CD8-positive, alpha-beta memory T cell (primary cell): ENCODE measurements at places on chromosomes 2 and 18. TPM values are rescaled to one million over a fixed set of nuclear protein-coding genes. Genes with fewer than 3 reads are reported as not detected.

- no peak for DNase-seq
Measured at GRCh38 chr2:67524213-67524612, 127.1 kb downstream of the ETAA1 start.

The TUBA4B gene
- not detected for total RNA-seq

- no peak for DNase-seq
Measured at GRCh38 chr18:69949538-69949936, 1.9 kb upstream of the CD226 start.

DNA sequence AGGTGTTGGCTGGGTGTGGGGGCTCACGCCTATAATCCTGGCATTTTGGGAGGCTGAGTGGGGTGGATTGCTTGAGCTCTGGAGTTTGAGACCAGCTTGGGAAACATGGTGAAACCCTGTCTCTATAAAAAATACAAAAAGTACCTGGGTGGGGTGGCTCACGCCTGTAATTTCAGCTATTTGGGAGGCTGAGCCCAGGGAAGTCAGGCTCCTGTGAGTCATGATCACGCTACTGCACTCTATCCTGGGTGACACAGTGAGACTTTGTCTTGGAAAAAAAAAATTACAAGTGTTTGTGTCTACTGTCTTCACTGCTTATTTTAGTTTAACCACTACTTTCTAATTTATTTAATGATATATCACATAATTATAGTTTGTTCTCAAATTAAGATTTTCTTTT, 62.7 kb upstream of the DOCK10 start:
- DNase-seq: no peak

The CDH19 gene
- not detected for total RNA-seq

DNA sequence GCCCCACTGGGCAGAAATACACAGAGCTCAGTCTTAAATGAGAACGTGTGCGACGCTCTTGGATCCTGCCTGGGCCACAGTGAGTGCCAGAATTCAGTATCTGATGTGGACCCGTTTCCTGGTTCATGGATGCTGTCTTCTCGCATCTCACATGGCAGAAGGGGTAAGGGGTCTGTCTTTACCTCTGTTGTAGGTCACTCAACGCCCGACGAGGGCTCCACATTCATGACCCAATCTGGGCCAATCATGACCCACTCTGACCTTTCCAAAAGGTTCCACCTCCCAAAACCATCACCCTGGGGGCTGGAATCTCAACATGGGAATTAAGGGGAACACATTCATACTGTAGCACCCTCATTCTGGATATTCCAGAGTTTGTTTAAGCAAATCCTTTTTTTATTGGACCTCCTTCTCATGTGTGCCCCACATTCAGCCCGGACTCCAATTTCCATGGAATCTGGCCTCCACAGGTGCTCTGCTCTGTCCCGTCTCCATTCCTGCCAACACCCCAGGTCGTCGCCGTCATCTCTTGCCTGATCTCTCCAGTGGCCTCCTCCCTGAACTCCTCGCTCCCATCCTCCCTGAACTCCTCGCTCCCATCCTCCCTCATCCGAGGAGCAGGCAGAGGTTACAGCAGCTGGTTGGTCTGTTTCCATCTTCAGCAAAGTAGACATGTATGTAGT, 78.9 kb upstream of the OTOS start:
- DNase-seq: no peak

DNA sequence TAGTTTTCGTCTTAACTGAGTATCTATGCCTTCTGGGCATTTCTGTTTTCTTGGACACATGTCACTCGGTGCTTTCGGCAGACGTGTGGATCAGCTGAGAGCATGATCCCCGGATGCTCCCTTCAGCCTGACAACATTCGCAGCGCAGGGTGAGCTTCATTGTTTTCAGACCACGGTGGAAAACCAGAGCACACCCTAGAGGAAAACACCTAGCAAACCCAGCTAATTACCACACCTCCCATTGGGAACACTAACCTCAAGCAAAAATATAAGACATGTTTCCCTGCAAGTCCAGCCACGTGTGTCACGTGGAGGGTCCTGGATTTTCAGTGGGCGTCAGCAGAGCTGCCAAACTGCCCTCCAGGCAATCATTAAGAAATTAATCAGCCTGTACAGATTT, 31.0 kb downstream of the ANKRD29 start:
- DNase-seq: no peak

GRCh38 chr2:239376942-239377531, 23.8 kb downstream of the HDAC4 start:
- peak; percentile 20 for DNase-seq

DNA sequence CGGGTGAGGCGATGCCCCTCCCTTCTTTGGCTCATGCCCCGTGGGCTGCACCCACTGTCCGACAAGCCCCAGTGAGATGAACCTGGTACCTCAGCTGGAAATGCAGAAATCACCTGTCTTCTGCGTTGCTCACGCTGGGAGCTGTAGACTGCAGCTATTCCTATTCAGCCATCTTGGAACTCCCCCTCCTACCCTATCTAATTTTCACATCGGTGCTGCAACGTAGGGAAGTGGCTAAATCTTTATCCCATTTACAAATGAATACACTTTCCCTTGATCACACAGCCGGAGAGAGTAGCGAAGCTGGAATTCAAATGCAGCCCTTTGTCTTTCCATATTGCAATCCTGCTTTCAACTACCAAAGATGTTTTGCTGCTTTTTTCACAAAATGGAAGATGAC, 1.4 kb upstream of the TMEM247 start:
- no peak for DNase-seq

GRCh38 chr2:16650287-16651249, 15.1 kb downstream of the CYRIA start:
- DNase-seq: no peak

The NBAS gene
- 34.1 TPM for total RNA-seq

The PFN4 gene
- total RNA-seq: 0.35 TPM

The SULT1C4 gene
- not detected for total RNA-seq

DNA sequence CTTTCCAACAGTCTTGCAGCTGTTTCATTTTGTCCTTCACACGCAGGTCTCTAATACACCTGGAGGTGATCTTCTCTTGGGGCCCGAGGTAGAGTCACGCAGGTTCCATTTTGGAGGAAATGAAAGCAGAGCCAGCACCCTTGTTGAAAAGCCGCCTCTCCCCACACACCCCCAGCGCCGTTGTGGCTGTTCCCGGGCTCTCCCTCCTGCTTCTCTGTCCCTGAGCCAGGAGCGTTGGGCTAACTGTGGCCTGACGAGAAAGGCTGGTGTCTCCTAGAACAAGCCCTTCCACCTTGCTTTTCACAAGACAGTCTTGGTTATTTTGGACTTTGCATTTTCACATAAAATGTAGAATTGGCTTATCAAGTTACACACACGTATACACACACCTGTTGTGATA, 16.3 kb downstream of the SNED1 start:
- no peak for DNase-seq

GRCh38 chr2:9964334-9964980, 13.0 kb downstream of the GRHL1 start:
- DNase-seq: no peak

DNA sequence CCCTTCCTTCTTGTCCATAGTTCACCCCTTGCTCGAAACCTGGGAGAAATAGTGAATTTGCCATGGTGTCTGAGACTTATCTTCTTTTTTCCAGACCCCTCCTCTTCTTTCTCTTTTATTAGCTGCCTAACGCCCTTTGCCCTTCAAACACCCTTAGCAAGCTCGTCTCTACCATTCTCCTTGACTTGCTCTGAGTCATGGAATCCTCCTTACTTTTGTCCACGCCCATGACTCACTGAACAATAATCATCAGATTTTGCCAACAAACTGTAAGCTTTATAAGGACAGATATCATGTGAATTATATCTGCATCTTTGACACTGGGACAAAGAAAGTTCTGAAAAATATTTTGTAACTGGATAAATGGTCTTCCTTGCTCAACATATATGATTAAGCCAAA, 67.1 kb upstream of the CNTNAP5 start:
- DNase-seq: no peak

DNA sequence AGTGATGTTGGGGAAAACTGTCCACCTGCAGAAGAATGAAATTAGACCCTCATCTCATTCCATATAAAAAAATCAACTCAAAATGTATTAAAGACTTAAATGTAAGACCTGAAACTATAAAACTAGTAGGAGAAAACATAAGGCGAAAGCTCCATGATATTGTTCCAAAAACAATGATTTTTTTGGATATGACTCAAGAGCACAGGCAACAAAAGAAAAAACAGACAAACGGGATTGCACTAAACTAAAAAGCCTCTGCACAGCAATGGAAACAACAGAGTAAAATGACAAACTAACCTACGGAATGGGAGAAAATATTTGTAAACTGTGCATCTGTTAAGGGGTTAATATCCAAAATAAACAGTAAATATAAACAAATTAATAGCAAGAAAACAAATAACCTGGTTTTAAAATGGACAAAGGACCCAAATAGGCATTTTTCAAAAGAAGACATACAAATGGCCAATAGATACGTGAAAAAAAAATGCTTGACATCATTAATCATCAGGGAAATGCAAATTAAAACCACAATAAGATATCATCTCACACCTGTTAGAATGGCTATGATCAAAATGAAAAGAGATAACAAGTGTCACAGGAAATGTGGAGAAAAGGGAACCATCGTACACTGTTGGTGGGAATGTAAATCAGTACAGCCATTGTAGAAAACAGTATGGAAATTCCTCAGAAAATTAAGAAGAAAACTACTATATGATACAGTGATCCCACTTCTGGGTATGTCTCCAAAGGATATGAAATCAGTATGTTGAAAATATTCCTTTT, 26.6 kb downstream of the LRRFIP1 start:
- no peak for DNase-seq

GRCh38 chr2:8840475-8841091, 3.2 kb upstream of the KIDINS220 start:
- no peak for DNase-seq

The GEN1 gene
- total RNA-seq: 28.8 TPM

- DNase-seq: no peak
Measured at GRCh38 chr2:225998116-225998515, 598.6 kb downstream of the NYAP2 start.

The MC2R gene
- total RNA-seq: not detected

DNA sequence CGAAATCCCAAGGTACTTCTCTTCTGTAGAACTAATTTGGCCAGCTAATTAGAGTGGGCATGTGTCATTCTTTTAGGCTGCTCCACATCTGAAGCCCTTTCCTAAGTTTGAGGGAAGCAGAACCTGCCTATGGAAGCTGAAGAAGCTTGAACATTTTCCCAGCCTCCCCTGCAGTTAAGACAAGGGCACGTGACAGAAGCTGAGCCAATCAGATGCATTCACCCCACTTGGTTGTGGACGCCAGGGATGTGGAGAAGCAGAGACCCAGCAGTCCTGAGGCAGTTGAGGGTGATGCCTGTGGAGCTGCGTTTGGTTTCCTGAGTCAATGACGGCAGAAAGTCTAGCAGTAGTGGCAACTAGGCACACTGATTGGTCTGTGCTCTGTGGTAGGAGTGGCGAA, 26.1 kb upstream of the CERS6 start:
- DNase-seq: no peak

- DNase-seq: no peak
Measured at GRCh38 chr2:233354971-233355574, 779 bp downstream of the DGKD start.
